ENCODE measurements at places on chromosomes 5 and 9.

DNA sequence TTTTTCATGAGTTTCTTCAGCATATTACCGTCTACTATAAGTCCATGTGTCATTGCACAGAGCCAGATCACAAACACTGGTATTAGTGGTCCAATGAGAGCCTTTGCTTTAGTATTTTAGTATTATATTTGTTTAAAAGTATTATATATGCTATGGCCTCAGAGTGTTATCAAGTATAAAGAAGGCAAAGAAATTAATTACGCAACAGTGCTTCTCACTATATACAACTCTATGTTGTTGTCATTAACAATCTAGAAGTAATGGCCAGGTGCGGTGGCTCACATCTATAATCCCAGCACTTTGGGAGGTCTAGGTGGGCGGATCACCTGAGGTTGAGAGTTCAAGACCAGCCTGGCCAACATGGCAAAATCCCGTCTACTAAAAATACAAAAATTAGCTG, 47.1 kb upstream of the RAPGEF6 start:
- DNase-seq = no peak

DNA sequence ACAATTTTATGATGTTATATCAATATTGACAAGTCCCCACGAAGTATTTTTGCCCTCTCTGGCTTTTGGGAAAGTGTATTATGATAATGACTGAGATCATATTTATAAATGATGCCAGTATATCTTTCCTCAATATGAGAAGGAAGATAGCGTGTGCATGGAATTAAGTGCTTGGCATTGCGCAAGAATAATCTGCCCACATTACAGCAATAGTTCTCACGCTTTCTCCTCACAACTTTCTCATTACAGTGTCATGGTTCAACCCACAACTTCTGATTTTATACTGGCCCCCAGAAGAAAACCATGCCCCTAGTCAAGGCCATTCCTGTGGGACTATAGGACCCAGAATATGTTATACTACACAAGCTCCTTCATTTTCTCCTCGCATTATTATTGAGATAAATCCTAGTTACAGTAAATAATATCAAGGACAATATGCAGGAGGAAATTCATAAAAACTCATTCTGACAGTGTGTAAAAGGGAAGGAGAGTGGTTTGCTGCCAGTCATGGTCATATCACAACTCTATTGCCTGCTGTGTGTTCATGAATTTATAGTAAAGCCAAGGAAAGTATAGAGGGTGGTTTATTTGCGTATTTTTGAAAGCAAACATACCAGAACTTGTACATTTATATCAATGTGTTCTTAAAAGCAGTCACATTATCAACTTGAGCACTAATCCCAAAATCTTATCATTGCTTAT, 114.1 kb downstream of the PIK3R1 start:
- no peak for DNase-seq

DNA sequence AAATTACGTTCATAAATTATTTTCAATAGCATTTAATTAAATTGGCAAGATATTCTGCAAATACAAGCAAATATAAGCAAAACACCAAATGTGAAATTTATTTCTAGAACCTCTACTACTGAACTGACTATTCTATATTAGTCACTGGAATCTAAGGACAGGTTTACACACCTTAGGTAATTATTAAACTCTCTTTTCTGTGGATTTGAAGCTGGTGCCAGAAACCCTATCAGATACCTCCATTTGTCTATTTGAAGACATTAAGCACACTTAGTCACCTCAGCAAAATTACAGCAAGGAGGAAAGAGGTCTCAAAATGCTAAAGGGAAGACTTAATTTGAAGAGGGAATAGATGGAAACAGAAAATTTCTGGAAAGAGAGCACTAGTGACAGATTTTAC, 83.4 kb downstream of the CPLANE1 start:
- DNase-seq = no peak

- DNase-seq = no peak
Measured at GRCh38 chr9:20065046-20065445, 276.2 kb upstream of the SLC24A2 start.

GRCh38 chr9:35832814-35833213, 3.8 kb downstream of the TMEM8B start:
- DNase-seq = no peak

GRCh38 chr9:135463140-135463539, 16.4 kb upstream of the PPP1R26 start:
- DNase-seq = no peak

GRCh38 chr5:68780299-68780955, 313.4 kb upstream of the SLC30A5 start:
- peak; percentile 13 for DNase-seq

- no peak for DNase-seq
Measured at GRCh38 chr9:98791608-98792490, 4.5 kb downstream of the ANKS6 start.

- DNase-seq = no peak
Measured at GRCh38 chr5:152376886-152377285, 28.2 kb downstream of the NMUR2 start.

DNA sequence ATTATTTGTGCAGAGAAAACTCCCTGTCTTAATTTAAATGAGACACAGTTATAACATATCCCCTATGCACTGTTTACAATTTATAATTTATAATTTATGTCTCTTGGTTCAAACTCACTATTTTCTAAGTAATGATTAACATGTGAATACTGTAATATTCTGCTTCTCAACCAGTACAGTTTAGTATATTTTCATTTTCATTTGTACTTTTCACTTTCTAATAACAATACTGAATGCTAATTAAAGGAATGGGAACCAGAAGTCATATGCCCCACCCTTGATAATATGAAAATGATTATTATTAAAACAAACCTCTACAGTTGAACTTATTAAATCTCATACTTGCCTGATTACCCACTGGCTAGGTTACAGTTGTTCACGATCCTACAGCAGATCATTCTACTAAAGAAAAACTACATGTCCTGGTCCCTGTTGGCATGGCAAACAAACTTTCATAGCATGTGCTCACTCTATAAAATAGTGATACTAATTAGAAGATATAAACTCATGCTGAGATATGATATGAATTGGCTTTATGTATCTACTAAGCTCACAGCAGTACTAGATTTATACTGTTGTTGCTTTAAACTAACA, 66.4 kb downstream of the POU5F2 start:
- no peak for DNase-seq

DNA sequence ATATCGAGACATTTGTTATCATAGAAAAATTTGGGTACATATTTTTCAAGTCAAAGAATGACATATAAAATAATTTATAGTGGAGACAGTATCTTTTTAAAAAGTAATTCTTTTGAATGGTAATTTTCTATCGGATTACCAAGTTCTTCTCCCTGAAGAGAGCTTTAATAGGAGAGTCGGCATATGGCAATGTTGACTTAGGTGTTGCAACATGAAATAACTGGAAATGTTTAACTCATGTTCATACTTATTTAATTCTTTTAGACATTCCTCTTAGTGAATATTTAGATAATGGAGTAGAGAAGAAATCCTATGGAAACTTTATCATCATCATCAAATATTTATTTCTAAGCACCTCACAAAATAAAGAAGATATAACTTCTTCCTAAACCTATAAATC, 118.2 kb upstream of the CTNND2 start:
- DNase-seq = no peak

GRCh38 chr9:107760469-107761242, 271.1 kb upstream of the KLF4 start:
- no peak for DNase-seq

- DNase-seq = no peak
Measured at GRCh38 chr5:13640270-13640669, 304.2 kb downstream of the DNAH5 start.

GRCh38 chr5:103114440-103114839, 5.5 kb downstream of the GIN1 start:
- DNase-seq = no peak

GRCh38 chr5:39395521-39395920, 29.3 kb downstream of the DAB2 start:
- no peak for DNase-seq

DNA sequence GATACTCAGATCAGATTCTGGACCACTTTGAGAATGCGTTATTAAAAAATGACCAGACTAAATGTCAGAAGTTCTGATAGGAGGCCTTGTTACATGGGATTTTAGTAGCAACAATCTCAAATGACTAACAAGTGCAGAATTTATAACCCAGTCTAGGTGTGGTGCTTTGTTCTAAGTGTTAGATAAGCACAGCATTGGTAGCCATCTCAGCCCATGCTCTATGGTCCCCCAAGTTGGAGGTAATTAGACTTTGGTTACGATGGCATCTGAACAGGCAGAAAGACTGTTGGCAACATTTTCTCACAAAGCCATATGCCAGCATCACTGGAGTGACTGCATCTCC, 140.4 kb upstream of the RPS23 start:
- no peak for DNase-seq

DNA sequence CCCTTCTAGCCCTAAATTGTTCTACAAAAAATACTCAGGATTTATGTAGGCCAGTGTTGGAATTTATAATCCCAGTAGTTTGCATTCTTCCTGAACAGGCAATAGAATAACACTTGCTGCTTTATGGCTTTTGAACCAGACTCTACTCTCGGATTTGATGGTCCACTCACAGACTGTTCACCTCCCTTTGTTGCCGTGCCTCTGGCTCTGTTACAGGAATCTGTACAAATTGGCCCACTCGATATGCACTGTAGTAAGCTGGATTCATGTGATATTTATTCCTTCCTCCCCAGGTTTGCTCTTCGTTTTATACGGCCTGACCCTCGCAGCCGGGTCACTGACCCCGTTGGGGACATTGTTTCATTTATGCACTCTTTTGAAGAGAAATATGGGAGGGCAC, 43.7 kb downstream of the FAF2 start:
- no peak for DNase-seq

GRCh38 chr5:180644825-180645273, 4.6 kb downstream of the FLT4 start:
- DNase-seq = no peak

- DNase-seq = no peak
Measured at GRCh38 chr9:134326724-134327601, 708 bp downstream of the RXRA start.

- no peak for DNase-seq
Measured at GRCh38 chr5:136374003-136374402, 8.7 kb upstream of the TRPC7 start.

DNA sequence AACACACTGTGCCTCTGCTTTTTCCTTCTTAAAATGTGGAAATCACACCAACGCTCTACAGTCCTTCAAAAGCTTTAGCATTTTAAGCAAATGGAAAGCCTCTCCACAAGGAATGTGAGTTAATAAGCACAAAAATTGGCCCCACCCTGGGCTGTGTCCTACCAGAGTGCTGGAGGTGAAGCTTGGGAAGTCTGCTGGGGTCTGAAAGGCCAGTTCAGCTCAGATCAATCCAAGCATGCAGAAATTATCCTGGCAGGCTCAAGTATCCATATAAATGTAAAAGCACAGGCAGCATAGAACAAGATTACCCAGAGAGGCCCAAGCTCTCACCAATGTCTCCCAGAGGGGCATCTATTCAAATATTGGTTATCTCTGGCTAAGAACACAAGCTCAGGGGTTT, 98.5 kb downstream of the ESM1 start:
- DNase-seq = no peak

DNA sequence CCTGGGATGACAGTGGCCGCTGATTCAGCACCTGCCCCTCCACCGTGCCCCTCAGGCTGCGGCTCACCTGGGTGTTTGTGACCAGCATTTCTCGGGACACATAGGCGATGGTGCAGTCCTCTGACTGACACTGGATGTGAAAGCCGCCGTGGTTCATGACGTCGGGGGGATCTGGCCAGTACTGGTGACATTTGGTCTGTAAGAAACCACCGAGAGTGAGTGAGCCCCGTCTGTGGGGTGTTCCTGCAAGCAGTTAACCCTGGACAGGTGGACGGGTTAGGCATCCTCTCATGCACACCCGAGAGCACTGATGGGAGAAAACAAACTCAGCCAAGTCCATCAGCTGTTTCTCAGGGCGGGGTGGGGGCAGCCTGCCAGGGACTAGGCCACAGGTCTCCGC, 62.5 kb upstream of the EPB41L4B start:
- DNase-seq = no peak

GRCh38 chr5:134594797-134595457, 37.7 kb downstream of the SAR1B start:
- no peak for DNase-seq

DNA sequence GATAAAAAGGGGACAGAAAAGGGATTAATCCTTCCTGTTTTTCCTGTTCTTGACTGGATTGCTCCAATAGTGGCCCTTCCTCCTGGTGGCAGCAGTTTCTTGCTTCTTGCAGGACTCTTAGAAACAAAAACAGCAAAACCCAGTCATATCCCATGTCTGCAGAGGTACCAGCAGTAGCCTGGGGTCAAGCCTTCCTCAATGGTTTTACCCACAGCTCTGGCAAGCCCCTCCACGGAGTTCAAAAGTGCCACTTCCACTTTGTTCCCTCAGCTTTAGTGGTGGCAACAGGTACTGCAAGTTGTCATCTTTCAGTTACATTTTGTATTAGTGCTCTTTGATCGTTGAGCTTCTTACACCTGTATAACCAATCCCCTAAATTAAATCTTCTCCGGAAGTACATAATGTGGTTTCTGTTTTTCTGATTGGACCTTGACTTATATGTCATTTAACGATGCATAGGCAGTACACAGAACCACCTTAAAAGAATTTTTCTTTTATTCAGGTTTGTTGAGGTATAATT, 8.7 kb upstream of the RANBP6 start:
- DNase-seq = no peak

GRCh38 chr9:93091453-93092081, 4.5 kb upstream of the CARD19 start:
- no peak for DNase-seq

DNA sequence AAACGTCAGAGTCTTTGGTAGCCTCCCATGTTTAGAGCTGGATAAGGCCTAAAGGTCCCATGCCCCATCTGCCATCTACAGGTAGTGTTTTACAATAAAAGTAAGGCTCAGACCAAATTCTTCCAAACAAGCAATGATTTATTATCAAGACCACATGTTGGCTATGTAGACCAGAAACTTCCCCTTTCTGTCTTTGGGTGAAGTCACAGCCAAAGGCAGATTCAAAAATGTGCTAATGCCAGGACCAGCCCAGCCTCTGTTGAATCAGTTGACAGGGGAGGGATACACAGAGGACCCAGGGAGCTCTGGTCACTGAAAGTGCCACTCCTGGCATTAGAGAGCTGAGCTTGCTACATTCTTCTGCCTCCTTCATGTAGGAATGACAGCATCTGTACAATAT, 360.8 kb downstream of the NTRK2 start:
- no peak for DNase-seq

- DNase-seq = no peak
Measured at GRCh38 chr5:94316916-94317838, 301.2 kb downstream of the KIAA0825 start.

DNA sequence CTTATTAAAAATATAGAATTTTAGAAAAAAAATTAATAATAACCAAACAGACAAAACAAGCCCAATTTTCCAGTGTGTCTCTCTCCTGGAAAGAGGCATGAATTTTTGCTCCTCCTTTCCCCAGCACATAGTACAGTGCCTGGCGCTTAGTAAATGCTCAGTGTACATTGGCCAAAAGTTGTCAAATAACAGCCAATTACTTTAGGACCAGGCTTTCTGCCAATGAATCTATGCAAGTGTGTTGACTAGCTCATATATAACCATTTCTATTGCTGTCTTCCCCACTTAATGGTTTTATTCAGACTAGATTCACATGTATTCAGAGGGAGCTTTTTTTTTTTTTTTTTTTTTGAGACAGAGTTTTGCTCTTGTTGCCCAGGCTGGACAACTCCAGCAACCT, 120.1 kb upstream of the CD180 start:
- DNase-seq = no peak

All from AG09309 (cell line).